Esophagus (tissue), 2 donors: ENCODE measurements at places on chromosomes 1 and 21. TPM values are rescaled to one million over a fixed set of nuclear protein-coding genes. Genes with fewer than 3 reads are reported as not detected.

KCNJ15 gene
- 5.6 TPM for polyA plus RNA-seq

USP1 gene
- polyA plus RNA-seq, result 6.9 TPM

PTPRF gene
- 62.7 TPM for polyA plus RNA-seq

OVAAL gene
- polyA plus RNA-seq, result not detected

KIAA0040 gene
- polyA plus RNA-seq, result 2.3 TPM

TSPAN2 gene
- polyA plus RNA-seq, result 1.7 TPM

TSACC gene
- 0.33 TPM for polyA plus RNA-seq

CSMD2 gene
- 0.08 TPM for polyA plus RNA-seq

IFNGR2 gene
- polyA plus RNA-seq, result 44.9 TPM

AADACL4 gene
- polyA plus RNA-seq, result not detected

RGS13 gene
- polyA plus RNA-seq, result 0.13 TPM

HES4 gene
- 20.2 TPM for polyA plus RNA-seq

GUCA2A gene
- polyA plus RNA-seq, result not detected

OR14K1 gene
- not detected for polyA plus RNA-seq

TMEM82 gene
- not detected for polyA plus RNA-seq

GIPC2 gene
- polyA plus RNA-seq, result 1.5 TPM

B3GALT5 gene
- 0.49 TPM for polyA plus RNA-seq

COL11A1 gene
- polyA plus RNA-seq, result 0.01 TPM

L1TD1 gene
- 0.06 TPM for polyA plus RNA-seq

AMY1B gene
- polyA plus RNA-seq, result not detected

MACO1 gene
- polyA plus RNA-seq, result 16.1 TPM

C1orf116 gene
- 85.8 TPM for polyA plus RNA-seq

DNAJC28 gene
- 1.2 TPM for polyA plus RNA-seq

GLIS1 gene
- polyA plus RNA-seq, result 0.18 TPM

DSTYK gene
- polyA plus RNA-seq, result 3.2 TPM

DNALI1 gene
- 1.3 TPM for polyA plus RNA-seq

FCRL5 gene
- 0.08 TPM for polyA plus RNA-seq

PLA2G2C gene
- polyA plus RNA-seq, result 0.14 TPM

S100A7 gene
- polyA plus RNA-seq, result 689 TPM
